ENCODE measurements at places on chromosomes 4 and X.
A peak's percentile ranks its signal among the peaks of the same experiment; 100 is the strongest.

DNA sequence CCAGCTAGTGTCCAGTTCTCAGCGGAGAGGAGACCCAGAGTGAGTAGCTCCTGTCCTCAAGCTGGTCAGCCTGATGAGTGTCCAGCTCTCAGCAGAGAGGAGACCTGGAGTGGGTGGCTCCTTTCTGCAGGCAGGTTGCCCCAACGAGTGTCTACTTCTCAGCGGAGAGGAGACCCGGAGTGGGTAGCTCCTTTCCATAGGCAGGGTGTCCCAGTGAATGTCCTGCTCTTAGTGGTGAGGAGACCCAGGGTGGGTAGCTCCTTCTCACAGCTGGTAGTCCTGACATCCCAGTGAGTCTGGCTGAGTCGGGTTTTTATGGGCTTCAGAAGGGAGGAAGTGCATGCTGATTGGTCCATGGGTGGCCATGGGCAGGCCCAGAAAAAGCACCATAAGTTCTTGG lies 55.7 kb upstream of the NUDT6 start:
- no peak for DNase-seq

GRCh38 chr4:41538017-41538733 lies at the start of gene LIMCH1:
Gene LIMCH1 (plus strand): TSS chr4:41538157. CDS start chr4:41605996, 67,839 bp downstream.
- no peak for DNase-seq

DNA sequence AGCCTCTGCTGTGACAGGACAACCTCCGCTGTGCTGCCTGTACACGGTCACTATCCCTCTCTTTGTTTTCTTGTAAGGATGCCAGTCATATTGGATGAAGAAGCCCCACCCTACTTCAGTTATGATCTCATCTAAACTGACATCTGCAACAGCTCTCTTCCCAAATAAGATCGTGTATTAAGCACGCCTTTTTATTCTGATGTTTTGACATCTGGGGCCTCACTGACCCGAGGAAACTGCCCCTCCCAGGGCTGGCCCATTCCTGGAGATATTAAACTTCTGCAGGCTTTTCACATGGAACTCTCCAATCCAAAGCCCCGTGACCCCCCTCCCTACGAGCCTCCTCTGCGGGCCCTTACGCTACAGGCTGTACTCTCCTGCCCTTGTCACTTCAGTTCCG lies 232.0 kb downstream of the ARHGAP10 start:
- DNase-seq: no peak

DNA sequence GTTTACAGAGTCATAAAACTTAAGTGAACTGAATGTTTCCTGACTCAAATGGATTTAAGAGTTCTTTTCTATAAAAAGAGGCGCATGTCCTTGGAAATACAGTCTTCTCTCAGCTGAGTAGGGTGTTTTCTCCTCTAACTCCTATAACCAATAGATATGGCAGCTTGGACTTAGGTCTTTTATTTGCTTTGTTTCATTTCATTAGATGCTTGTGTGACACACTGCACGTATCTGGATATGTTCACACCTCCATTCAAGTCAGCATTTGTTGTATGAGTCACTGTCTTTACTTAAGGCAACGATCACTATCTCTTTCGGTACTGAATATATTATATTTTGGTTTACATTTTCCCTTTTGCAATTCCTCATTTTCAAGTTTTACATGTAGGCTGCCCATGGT lies 136.6 kb downstream of the ARSF start:
- DNase-seq: no peak

DNA sequence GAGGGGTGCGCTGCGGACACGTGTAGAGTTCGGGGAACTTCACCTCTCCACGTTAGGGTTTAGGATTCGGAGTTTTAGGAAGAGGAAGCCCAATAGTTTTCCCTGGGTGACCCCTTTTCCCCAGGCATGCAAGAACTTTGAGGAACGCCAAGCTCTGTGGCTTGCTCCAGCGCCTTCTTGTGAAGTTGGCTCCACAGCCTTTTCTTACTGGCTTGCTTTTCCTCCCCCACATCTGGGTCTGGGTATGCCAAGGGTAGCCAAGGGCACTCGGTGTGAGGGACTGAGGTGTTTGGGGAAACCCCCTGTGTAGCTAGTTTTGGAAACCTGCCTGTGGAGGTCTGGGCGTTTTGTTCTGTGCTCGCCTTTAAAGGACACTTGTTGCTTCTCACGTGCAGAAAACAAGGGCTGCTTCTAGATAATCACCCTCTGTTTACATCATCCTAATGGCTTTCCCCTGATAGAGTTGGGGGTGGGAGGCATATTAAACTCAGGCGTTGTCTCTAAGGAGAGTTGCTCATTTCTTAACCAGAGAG lies 746 bp downstream of the EDNRA start:
- DNase-seq: no peak

DNA sequence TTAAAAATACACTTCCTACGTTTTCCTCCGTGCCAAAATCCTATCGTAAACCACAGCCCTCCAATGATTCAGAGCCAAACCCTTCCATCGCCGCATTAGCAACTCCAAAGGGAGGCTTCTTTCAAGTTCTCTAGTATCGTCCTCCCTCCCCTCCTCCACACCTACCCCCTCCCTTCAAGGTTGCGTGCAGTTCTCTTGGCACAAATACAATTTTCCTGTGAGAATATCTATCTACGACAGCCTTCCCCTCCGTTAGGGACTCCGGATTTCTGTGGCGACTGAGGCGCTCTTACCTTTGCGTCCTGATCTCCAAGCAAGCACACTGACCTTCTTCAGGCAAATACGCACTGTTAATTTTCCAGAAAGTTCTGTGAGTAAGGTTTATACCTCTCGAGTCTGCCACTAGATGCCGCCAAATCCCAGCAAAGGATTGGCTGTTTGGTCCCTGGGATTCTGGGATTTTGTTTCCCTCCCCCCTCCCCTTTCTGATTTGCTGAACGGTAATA lies 1.2 kb upstream of the MORF4L2 start:
- peak; percentile 21 for DNase-seq

DNA sequence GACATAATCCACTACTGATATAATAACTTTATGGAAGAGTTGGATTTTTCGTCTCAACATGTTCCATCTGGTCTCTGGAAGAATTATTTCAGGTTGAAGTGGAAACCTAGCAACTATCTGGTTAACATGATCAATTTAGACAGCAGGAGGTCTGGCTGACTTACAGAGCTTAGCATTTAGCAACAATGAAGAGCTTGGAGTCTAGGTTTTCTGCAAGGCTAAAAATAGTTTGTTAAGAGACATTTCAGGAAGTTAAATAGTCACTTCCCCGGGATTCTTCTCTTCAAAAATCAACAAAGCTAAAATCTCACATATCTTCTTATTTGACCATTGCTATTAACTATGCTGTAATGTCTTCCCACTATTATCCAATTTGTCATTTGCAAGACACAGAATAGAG lies 418.6 kb upstream of the DIPK2B start:
- DNase-seq: no peak

- no peak for DNase-seq
Measured at GRCh38 chrX:78693012-78693411, 33.9 kb upstream of the RTL3 start.

DNA sequence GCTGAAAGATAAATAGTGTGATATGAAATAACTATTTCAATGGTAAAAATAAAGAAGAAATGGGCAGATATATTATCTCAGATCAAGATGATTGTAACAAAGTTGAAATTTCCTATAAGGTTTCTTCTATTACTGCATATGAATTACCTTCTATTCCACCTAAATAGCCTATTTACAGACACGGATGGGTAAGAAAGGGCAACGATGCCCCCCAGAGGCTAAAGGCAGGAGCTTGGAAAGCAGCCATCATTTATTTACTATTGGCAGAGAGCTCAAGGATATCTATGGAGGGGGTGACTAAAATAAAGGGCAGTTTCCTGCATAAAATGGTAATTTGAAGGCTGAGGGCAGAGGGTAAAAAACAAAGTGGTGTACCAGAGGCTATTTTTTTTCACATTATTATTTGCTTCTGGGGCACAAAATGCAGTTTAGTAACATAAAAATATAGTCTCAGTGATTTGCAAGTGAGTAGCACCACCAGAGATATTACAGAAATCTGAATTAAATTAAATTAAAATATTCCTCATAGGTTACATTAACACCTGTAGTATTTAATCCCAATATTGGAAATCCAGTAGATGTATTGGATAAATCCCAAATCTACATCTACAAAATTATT lies 123.1 kb downstream of the BTC start:
- peak; percentile 10 for DNase-seq

- DNase-seq: no peak
Measured at GRCh38 chr4:181517491-181517890, 725.7 kb upstream of the TENM3 start.

GRCh38 chr4:655464-656151 lies 18.5 kb downstream of the ATP5ME start:
- DNase-seq: no peak

GRCh38 chr4:11625211-11625610 lies 196.5 kb upstream of the HS3ST1 start:
- DNase-seq: no peak

All from GM13977 (cell line).